OCI-M1 (cell line): ENCODE measurements at places on chromosomes 13 and 19.

GRCh38 chr19:58382997-58383603 lies 2.3 kb upstream of the ZNF837 start:
- DNase-seq, result no peak

- peak; percentile 47 for DNase-seq
These were observed 169.8 kb downstream of the ATP8A2 start for GRCh38 chr13:25541434-25542123.

- no peak for DNase-seq
These were observed 56.2 kb downstream of the COLGALT1 start for GRCh38 chr19:17611462-17612244.

DNA sequence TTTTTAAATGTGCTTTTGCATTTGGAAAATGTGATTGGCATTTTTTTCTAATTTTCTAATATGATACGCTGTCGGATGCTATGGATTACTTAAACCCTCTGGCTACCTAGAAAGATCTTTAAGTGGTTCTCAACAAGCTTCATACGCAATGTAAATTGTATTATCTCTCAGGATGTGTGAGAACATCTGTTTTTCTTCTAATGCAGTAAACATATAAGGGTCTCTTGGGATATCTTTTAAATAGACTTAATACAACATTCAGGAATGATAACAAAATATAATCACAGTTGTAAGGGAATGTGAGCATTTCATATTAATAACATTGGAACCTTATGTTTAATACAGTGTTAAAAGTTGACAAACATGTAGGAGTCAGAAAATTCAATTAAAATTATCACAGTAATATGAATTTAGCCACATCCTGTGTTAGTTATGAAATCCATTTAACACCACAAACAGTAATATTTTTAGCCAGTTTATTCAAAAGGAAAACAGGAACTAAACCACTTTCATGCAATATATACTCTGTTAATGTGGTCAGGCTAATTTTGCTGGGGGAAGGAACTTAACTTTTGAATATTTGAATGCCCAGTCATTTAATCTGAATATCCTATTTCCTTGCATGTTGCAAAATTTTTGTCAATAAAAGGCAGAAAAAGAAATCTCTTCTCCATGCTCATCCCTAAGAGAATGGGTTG lies 15.0 kb upstream of the ALOX5AP start:
- peak; percentile 5 for DNase-seq

DNA sequence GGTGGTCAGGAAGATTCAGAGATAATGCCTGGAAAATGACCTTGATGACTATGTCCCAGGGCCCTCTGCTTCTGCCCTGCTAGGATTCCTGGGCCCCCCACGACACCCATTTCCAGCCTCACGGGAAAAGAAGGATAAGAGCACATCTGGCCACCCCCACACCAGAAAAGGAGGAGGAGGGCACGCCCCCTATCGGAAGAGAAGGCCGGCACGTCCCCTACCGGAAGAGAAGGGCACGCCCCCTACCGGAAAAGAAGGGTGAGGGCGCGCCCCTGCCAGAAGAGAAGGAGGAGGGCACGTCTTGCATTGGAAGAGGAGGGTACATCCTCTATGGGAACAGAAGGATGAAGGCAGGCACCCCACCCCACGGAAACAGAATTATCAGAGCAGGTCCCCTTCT lies 84.3 kb downstream of the IER2 start:
- peak; percentile 81 for DNase-seq

DNA sequence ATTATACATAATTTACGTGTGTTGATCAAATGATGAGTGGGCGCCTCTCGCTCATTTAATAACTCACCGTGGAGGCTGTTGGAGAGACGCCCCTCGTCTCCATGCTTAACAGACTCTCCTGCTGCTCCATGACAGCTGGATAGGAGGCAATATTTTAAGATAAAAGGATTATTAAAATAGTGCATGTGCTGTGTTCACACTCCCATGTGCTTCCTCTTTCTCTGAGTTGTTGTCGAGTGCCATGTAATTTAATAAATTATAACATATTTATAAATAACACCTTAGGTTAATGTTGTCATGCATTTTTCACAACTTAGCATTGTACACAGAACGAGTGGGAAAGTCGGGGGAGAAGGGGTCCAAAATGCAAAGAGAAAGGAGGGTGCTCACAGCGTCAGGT lies 161.4 kb upstream of the TSHZ3 start:
- DNase-seq, result no peak

- no peak for DNase-seq
These were observed 32.1 kb upstream of the ZNF492 start for GRCh38 chr19:22601906-22602630.

GRCh38 chr13:75825594-75825993 lies 189.5 kb downstream of the LMO7 start:
- no peak for DNase-seq
